SJSA1 (cell line): ENCODE measurements at places on chromosomes 7 and 10. TPM values are rescaled to one million over a fixed set of nuclear protein-coding genes. Genes with fewer than 3 reads are reported as not detected.

GRCh38 chr10:91032611-91033206, 111.8 kb upstream of the ANKRD1 start:
- DNase-seq = no peak
- H3K4me3 ChIP-seq = no peak overlapping the region
- H3K4me1 ChIP-seq = peaks cover 18% of the 10 kb centered on the region
- H3K27ac ChIP-seq = no peak overlapping the region
- no peaks in the 10 kb centered on the region for H3K36me3 ChIP-seq

GRCh38 chr7:11343818-11344413, 370.2 kb downstream of the PHF14 start:
- H3K27me3 ChIP-seq = no peaks in the 10 kb centered on the region
- H3K4me1 ChIP-seq = no peaks in the 10 kb centered on the region
- no peak overlapping the region for H3K27ac ChIP-seq
- no peaks in the 10 kb centered on the region for H3K36me3 ChIP-seq
- no peak for DNase-seq

DNA sequence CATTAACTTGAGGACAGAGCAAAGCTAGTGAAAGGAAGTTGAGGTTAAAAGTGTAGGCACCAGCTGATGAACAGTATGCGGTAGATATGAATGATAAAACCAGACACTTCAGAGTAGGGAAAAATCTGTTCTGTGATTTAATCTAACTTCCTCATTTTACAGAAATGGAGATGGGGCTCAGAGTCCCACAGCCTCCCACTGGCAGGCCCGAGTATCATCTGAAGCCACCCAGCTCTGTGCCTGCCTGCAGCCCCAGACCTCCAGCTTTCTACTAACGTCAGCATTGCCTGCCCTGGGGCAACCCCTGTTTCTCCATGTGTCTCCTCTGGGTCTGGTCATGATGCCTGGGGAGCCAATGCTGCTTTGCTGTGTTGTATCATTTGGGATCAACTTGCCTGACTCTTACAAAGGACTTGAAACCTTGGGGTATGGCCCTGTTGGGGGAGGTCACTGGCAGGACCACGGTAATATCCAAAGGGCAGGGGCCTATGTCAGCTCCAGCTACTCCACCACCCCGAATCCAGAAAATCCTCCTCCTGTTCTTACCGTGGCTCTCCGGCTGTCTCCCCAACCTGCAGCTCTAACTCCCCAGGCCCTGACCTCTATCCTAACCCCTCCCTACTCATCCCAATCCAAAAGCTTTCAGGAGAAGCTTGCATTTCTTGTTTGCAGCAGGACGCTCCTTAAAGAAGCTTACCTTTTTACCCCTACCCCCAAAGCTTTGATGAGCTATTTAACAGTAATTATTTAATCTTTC, 56.2 kb upstream of the NPY start:
- H3K36me3 ChIP-seq = no peaks in the 10 kb centered on the region
- H3K4me1 ChIP-seq = no peaks in the 10 kb centered on the region
- H3K27ac ChIP-seq = no peak overlapping the region
- DNase-seq = no peak
- H3K27me3 ChIP-seq = no peaks in the 10 kb centered on the region

DNA sequence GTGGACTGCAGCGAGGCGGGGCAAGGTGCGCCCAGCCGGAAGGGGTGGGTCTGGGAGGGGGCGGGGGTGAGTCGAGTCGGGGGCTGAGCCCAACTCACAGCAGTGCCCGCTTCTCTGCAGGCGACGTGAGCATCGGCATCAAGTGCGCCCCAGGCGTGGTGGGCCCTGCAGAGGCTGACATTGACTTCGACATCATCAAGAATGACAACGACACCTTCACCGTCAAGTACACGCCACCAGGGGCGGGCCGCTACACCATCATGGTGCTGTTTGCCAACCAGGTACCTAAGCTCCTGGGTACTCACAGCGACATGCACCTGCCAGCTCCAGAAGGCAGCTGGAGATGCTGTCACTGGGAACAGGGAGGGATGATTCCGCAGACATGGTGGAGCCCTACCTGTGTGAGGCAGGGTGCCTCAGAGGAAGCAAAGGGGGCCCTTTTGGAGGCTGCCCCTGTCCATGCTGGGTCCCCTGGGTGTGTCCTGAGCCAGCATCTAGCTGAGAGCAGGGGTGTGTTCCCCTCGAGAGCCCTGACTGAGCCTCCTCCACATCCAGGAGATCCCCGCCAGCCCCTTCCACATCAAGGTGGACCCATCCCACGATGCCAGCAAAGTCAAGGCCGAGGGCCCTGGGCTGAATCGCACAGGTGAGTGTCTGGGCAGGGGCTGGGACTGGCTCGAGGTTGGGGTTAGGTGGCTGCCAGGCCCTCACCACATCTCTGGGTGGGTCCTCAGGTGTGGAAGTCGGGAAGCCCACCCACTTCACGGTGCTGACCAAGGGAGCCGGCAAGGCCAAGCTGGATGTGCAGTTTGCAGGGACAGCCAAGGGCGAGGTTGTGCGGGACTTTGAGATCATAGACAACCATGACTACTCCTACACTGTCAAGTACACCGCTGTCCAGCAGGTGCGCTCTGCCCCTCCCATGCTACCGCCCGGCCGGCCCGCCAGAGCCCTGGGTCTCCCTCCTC, 12.8 kb downstream of the FLNC start:
- no peaks in the 10 kb centered on the region for H3K27me3 ChIP-seq
- DNase-seq = peak; percentile 45
- no peak overlapping the region for H3K27ac ChIP-seq
- peaks cover 6% of the 10 kb centered on the region for H3K4me1 ChIP-seq
- no peak overlapping the region for H3K4me3 ChIP-seq

GRCh38 chr7:134787064-134787463, 7.6 kb downstream of the CALD1 start:
- peaks cover 91% of the 10 kb centered on the region for H3K36me3 ChIP-seq
- H3K27me3 ChIP-seq = no peaks in the 10 kb centered on the region
- DNase-seq = no peak
- H3K4me1 ChIP-seq = peaks cover 94% of the 10 kb centered on the region
- H3K27ac ChIP-seq = 0 out of 2 replicates have a peak overlapping the region, but pooled peaks have one; percentile 14

DNA sequence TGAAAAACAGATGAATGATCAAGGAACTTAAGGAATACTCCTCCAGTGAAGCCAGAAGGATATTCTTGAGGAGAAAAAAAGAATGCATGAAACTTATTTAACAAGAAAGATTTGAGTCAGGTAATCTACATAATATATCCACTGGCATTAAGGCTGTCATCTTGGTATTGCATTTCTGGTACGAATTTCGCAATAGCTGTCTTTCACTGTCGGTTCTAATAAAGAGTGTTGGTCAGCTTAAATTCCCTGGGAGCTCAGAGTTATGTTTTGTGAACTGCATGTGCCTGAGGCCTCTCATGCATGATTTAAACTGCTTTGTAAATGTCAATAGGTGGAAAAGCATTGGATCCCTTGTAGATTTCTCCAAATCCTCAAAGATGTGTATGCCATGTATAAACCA, 565.3 kb upstream of the GALNT17 start:
- H3K27ac ChIP-seq = no peak overlapping the region
- H3K36me3 ChIP-seq = no peaks in the 10 kb centered on the region
- no peaks in the 10 kb centered on the region for H3K27me3 ChIP-seq
- DNase-seq = no peak
- no peaks in the 10 kb centered on the region for H3K4me1 ChIP-seq

DNA sequence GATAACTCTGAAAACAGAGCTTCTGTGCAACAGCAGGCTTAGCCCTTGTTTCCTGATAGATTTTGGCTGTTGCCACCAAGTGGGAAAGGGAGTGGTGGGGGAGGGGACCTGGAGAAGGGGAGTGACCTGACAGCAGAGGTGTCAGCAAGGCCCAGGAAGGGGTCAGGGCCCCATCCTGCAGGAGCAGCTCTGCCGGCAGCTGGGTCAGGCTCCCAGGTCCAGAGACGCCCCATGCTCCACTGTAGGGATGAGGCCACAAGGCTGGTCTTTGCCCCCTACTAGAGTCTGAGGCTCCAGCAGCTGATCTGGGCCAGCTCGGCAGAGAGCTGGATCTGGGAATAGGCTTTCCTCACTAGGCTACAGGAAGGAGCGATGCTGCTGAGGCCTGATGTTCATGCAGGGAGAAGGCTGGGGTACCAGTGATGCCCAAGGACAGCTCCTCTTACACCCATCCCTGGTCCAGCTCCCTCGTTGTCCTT, 44.0 kb upstream of the ZMIZ1 start:
- no peaks in the 10 kb centered on the region for H3K36me3 ChIP-seq
- DNase-seq = no peak
- H3K27ac ChIP-seq = no peak overlapping the region

RAB19 gene
- total RNA-seq = not detected in 2 replicates

LIPK gene
- total RNA-seq = not detected in 2 replicates

TMEM72 gene
- total RNA-seq = not detected in 2 replicates
